Amygdala (tissue), 56 donors: ENCODE measurements at places on chromosomes 11 and 22.

GRCh38 chr11:61912530-61912898, 4.9 kb downstream of the RAB3IL1 start:
- no peak for DNase-seq

DNA sequence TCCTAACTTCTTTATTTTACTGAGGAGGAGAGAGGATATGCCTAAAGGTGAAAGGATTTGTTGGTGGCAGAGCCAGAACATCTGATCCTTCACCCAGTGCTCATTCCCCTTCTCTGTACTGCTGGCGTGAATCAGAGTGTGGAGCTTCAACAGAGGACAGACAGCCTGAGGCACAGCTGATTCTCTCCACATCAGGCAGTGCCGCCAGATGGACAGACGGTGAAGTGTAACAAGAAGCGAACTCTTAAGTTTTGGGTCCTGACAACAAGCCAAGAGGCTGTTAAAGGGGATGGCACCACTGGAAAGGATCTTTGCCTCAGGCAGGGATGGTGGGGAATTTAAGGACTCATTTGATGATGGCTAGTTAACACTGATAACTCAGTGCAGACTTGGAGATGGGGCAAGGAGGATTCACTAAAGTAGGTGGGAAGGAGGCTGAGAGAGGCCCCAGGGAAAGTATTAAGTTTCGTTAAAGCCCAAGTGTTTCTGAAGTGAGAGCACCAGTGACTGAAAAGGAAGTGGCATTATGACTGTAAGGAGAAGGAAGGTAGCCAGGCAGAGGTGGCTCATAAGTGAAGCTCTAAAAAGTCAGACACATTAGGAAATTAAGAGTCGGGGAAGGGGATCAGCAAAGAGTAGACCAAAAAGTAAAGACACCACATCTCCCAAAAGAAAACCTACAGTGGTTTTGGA, 81.3 kb downstream of the CLPB start:
- DNase-seq = peak; percentile 23

- no peak for DNase-seq
These were observed 10.9 kb upstream of the DCHS1 start for GRCh38 chr11:6666302-6667183.

DNA sequence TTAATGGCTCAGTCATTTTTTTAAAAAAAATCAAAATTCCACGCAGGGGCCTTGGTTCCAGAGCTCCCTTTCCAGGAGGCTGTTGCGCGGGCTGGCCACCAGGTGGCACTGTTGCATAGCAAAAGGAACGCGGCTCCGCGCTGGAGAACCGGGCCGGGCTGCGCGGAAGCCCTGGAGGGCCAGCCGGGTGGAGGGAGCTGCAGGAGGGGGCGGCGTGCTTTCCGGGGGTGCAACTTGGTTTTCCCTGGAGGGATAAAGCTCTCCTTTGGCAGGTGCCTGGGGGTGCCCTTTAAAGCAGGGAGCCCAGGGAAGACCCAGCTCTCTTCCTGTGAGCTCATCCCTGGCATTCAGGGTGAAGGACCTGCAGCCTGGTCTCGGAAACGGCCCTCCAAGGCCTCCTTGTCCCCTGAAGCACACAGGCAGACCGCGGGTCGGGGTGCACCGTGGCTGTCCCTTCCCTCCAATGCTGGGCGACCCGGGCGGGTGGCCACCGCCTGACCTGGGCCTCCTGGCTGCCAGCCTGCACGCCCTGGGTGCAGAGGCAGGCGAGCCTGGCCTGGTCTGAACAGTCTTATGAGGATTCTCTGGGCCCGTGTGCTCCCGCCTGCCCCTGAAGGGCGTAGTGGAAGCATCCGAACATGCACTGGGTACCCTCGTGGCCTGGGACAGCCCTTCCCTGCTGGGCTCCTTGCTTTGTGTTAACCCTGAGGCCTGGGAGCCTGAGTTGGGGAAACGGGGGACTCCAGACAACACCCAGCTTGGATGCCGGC, 23.4 kb downstream of the KRTAP5-5 start:
- DNase-seq = peak; percentile 44

DNA sequence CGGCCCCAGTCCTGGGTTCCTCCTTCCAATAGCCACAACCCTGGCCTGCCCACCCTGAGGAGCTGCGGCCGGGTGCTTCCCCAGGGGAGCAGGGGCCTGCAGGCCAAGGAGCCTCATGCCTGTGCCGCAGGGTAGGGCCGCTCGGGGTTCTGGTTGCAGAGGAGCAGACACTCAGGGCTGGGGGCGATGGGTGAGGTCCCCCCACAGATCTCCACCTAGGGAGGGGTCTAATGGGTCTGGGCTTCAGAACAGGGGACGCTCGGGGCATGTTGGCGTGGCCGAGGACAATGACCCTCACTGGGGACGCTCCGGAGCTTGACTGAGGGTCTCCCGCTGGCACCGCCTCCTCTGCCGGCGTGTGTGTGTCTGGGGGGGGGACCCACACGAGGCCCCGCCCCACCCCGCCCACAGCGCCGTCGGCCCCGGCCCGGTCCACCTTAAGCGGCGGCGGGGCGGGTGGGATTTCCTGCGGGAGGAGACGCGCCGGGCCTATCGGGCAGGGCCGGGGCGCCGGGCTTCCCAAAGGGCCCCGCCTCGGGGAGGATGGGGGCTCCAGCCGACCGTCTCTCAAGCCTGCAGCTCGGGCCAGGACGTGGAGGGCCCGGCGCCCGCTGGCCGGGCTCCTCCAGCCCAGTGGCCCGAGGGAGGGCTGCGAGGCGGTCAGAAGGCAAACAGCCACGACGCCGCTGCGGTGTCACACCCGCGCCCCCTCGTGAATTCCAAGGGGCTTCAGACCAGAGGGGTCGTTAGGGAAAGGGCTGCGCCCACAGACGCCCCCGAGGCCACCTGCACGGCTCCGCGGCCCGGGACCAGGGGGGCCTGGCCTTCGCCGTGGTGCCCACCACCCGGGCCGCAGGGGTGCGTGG, 640 bp upstream of the ZDHHC8 start:
- peak; percentile 48 for DNase-seq

DNA sequence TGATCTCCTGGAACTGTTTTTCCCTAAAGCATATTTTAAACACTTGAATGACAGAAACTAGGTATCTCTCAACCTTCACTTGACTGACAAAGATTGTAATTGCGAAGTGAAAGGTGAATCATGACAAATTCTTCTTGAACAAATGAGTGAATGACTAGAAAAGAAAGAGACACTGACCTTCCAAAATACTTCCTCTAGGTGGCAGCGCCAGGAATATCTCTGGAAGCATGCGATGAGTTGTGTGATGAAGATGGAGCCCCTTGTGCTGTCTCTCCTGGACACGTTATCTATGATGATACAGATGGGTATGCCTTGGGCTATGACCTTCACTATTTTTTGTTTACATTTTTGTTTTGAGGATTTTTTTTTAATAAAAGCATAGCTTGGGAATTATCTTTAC, 7.0 kb upstream of the CASP12 start:
- DNase-seq = no peak

DNA sequence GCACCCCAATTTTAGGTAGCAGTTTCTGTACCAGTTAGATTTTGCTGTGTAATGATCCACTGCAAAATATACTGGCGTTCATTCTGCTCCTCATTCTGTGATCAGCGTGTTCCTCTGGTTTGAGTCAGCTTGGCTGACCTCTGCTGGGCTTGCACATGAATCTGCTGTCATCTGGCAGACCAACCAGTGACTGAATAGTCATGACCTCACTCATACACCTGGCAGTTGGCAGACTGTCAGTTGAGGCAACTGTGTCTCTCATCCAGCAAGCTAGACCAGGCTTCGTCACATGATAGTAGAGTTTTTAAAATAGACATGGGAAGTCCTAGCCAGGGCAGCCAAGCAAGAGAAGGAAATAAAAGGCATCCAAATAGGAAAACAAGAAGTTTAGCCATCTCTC, 316.3 kb upstream of the LARGE1 start:
- no peak for DNase-seq

- DNase-seq = no peak
These were observed 2.1 kb downstream of the KLHL35 start for GRCh38 chr11:75430714-75431532.

GRCh38 chr11:58647866-58648265, 25.4 kb downstream of the CNTF start:
- DNase-seq = no peak

GRCh38 chr11:1817000-1817399, 17.8 kb upstream of the SYT8 start:
- no peak for DNase-seq

DNA sequence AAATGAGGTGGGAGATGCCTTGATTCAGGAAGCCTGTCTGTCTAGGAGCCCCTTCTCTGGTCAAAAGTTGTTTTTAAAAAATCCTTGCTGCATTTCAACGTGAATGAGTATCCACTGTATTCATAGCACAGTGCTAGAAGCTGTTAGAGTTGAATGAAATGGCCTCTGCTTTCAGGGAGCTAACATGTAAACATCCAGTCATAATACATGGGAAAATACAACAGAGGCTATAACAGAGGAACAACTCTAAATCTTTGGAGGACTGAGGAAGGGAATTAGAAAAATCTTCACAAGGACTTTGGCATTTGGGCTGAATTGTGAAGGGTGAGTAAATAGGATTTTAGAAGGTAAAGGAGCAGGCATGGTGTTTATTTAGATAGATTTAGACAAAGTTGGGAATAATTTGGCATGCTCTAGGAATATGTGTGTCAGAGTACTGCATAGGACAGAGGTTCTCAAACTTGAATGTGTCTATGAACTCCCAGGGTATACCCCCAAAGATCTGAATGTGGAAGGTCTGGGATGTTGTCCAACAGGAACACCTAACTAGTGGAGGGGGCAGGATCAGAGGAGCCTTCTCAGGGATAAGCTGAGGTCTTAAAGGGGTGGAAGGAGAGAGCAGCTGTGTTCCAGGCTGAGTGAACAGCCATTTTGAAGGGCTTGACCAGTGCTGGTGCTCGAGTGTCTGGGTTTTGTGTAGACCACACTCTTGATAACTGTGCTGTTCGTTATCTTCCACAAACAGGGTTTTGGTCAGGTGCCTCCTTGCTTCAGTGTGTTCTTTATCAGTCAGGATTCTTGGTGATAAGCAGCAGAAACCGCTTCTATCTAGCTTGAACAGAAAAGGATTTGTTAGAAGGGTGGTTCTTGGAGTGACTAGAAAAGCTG, 12.7 kb downstream of the SREBF2 start:
- no peak for DNase-seq

- DNase-seq = no peak
These were observed 2.2 kb downstream of the RNF185 start for GRCh38 chr22:31162015-31162765.

DNA sequence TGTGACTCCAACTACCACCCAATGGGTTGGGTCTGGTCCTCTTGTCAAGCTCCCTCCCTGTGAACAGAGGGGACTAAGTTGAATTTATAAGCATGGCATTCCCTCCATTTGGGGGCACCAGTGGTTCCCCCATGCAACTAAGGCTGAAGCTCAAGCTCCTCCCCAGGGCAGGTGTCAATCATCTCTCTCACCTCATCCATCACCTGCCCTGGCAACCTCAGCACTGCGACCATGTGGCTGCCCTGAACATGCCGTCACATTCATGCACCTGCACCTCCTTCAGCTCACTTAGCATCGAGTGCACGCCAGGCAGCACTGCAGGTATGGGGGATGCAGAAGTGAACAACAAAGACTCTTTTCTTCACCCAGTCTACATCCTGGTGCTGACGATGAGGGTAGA, 799.3 kb downstream of the TBC1D22A start:
- no peak for DNase-seq

- no peak for DNase-seq
These were observed 5.5 kb upstream of the PGM2L1 start for GRCh38 chr11:74403607-74404321.

DNA sequence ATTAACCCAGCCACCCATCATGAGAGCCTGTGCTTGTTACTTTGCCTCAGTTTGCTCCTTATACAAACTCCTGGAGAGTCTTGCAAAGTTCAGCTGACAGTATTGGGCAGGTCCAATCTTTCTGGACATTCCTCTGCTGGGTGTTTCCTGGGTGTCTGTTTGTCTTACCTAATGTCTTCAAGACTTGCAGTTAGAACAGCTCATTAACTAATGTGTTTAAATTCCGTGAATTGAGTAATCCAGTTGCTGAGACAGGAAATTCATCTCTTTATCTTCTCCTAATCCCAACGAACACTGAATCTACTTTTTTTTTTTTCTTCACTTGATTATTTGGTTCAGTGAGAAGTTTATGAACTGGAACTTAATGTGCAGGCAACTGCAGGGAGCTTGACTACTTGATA, 20.6 kb downstream of the BCO2 start:
- no peak for DNase-seq

- peak; percentile 43 for DNase-seq
These were observed 3.1 kb downstream of the MAML2 start for GRCh38 chr11:96339706-96340554.

DNA sequence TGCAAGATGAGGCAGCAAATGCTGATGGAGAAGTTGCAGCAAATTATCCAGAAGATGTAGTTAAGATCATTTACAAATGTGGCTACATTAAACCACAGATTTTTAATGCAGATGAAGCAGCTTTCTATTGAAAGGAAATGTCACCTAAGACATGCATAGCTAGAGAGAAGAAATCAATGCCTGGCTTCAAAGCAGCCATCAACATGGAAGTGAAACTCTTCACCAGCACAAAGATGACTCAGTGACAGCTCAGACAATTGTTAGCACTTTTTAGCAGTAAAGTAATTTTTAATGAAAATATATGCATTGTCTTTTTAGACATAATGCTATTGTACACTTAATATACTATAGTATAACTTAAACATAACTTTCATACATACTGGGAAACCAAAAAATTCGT, 71.4 kb downstream of the FANCF start:
- DNase-seq = no peak

DNA sequence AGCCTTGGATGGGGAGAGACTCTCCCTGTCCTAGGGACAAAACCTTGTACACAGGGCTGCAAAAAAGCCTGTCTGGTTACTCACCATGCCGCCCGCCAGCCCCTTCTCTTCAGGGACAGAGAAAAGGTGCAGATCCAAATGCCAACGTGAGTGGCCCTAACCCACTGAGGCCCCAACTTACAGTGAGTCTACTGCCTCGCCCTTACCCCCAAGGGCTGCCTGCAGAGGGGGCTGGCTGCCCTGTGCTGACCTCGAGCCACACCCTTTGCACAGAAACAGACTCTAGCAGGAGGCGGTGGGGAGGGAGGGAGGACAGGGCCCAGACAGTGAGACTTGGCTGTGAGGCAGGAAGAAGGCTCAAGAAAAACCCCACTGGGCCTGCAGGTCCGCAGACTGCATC, 13.6 kb upstream of the CHST1 start:
- no peak for DNase-seq
